ENCODE measurements at places on chromosomes 16 and 17.

DNA sequence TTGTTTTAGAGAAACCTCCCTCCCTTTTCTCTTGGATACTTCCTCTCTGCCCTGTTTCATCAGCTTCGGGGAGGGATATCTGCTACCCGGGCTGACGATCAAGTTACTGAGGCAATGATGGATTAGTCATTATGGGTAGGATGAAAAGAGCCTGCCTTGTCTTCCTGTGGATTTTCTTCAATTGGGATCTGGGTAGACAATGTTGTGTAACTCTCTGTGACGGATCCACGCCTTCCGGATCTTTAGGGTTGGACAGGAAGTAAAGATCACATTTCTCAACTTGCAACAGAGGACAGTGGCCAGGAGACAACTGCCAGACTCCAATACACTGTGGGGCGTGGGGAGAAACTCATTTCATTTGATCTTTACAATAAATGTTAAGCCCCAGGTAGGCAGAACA, 11.3 kb upstream of the CHST6 start:
- DNase-seq = peak; percentile 57

DNA sequence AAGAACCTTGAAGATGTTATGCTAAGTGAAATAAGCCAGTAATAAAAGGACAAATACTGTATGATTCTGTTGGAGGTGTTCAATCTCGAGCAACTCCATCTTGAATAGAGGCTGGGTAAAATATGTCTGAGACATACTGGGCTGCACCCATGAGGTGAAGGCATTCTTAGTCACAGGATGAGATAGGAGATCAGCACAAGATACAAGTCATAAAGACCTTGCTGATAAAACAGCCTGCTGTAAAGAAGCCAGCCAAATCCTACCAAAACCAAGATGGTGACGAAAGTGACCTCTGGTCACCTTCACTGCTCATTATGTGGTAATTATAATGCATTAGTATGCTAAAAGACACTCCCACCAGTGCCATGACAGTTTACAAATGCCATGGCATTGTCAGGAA, 98.1 kb downstream of the RGS9 start:
- no peak for DNase-seq

- DNase-seq = no peak
These were observed 30.5 kb downstream of the ADCY7 start for GRCh38 chr16:50296807-50297206.

DNA sequence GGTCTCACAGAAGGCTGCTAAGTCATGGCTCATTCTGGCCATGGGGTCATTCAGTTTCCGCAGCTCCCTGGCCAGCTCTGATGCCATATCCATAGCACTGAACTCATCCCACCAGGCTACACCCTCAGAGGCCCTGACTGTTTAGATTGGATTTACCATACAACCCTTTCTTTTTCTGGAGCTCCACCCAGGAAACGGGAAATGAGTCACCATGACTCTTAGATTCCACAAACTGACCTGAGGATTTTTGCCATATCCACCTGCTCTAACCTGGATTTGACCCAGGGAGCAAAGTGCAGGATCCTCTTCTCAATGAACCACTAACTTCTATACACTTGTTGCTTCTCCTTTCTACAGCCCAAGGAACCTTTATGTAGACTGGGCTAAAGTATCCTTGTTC, 20.3 kb upstream of the CALB2 start:
- DNase-seq = no peak

DNA sequence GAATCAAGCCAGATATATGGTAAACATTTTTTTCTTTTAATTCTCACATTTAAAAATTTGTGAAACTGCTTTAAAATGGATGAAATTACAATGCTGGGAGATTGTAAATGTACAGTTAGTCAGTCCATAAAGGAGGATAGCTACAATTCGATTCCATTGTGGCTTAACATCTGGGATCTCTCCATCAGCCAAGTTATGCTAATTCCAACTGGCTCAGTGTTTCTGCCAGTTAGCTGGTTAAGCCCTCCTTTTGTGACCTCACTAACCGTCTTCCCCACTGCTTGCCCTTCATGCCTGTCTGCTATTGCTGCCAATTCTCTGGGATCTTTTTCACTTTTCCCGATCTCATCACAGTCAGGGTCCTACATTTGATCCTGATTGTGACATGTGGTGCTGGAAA, 1347.6 kb downstream of the CDH11 start:
- DNase-seq = no peak

DNA sequence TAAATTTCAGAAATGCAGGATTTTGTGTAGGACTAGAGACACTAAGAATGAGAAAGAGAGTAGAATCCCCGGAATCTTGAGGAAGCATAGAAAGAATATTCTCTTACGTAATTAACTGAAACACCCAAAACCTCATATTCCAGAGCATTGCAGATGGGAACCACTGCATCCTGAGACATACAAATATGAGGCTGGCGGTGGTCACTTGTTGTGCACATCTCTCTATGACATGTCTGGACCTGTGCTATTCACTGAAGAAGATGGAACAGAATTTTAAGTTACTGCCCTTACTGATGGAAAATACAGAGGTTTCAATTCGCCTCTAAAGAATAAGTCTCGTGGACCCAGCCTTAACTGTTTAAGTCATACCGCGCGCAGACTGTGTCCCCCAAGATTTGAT, 806 bp downstream of the RAD51C start:
- peak; percentile 56 for DNase-seq

GRCh38 chr16:30401768-30402425, 5.5 kb upstream of the ZNF771 start:
- no peak for DNase-seq

DNA sequence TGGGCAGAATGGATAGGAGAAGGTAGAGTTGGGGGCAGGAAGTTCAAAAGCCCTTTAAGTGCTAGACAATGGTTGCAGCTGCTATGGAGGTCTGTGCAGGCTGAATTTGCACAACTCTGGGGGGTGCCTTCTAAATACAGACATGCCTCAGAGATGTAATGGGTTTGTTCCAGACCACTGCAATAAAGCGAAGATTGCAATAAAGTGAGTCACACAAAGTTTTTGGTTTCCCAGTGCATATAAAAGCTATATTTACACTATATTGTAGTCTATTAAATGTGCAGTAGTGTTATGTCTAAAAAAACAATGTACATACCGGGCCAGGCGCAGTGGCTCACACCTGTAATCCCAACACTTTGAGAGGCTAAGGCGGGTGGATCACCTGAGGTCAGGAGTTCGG, 60.5 kb upstream of the MYOCD start:
- DNase-seq = no peak

- DNase-seq = peak; percentile 77
These were observed 15.8 kb downstream of the TMC6 start for GRCh38 chr17:78112518-78113471.

DNA sequence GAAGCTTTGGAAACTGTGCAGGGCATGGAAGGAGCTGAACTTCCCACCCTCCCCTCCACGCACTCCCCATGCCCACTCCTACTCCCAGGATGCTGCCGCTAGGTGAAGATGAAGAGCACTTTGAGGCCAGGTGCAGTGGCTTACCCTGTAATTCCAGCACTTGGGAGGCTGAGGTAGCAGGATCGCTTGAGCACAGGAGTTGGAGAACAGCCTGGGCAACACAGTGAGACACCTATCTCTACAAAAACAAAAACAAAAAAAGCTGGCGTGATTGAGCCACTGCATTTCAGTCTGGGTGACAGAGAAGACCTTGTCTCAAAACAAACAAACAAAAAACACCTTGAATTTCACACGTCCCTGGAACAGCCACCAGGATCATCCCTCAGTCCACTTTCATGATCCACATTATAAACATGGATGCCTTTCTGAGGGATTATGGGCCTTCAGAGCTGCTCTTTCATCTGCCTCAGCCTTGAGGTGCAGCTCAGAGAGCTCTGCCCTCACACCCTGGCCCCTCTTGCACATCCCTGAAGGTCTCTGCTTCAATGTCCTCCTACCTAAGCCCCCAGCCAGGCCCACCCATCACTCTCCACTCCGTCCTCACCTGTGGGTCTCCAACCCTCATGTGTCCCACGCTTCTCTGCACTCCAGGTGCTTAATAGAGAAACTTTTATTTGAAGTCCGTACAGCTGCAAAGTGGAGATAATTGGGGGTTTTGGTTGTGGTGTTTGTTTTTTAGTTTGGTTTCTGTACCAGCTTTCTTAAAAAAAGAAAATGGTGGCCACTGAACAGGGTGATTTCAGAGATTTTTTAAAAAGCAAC, 25.8 kb downstream of the PHB1 start:
- no peak for DNase-seq

DNA sequence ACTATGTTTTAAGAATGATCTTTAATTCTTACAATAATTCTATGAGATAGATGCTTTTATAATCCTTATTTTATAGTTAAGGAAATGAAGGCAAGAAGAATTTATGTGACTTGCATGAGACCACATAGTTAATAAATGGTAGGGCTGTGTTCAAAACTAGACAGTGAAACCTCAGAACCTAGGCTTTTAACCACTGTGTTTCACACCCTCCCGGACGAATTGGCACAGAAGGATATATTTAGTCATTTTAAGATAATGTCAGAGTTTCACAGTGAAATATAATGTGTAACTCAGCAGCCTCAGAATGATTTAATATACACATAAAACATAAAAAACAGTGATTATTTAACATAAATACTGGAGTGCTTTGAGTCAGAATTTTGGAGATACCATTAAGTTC, 57.0 kb downstream of the NSRP1 start:
- no peak for DNase-seq

- DNase-seq = peak; percentile 34
These were observed 63.7 kb downstream of the HS3ST3A1 start for GRCh38 chr17:13537871-13538643.

GRCh38 chr16:51357839-51358238, 206.8 kb upstream of the SALL1 start:
- no peak for DNase-seq

GRCh38 chr16:59701963-59702930, 968.1 kb upstream of the GOT2 start:
- no peak for DNase-seq

GRCh38 chr16:61182391-61182790, 853.8 kb downstream of the CDH8 start:
- DNase-seq = no peak

GRCh38 chr17:5702951-5703510, 118.7 kb upstream of the NLRP1 start:
- no peak for DNase-seq

DNA sequence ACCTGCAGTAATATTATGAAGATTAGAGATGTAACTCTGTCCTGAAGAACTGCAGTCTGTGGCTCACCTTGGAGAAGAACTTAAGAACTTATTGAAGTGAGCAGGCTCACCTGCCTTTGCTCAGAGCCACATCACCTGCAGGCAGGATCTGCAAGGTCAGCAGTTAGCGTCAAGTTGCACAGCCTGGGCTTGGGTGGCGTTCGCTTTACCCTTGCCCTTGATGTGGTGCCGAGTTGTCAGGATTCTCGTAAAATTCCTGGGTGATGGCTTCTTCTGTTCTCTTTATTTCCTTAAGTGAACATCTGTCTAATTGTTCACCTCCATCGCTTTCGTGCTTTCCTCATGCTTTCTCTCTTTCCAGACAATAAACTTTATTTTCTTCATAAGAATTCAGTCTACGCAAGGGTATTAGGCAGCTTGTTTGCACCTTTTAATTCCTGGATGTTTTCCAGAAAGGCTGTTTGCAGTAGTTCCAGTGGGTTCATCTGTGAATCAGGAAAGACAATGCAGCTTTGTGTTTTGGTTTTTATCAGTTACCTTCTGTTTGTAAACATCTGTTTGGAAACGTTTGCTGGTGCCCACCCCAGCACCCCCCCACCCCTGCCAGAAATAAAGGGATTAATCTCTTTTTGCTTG, 254.3 kb downstream of the WWOX start:
- no peak for DNase-seq

DNA sequence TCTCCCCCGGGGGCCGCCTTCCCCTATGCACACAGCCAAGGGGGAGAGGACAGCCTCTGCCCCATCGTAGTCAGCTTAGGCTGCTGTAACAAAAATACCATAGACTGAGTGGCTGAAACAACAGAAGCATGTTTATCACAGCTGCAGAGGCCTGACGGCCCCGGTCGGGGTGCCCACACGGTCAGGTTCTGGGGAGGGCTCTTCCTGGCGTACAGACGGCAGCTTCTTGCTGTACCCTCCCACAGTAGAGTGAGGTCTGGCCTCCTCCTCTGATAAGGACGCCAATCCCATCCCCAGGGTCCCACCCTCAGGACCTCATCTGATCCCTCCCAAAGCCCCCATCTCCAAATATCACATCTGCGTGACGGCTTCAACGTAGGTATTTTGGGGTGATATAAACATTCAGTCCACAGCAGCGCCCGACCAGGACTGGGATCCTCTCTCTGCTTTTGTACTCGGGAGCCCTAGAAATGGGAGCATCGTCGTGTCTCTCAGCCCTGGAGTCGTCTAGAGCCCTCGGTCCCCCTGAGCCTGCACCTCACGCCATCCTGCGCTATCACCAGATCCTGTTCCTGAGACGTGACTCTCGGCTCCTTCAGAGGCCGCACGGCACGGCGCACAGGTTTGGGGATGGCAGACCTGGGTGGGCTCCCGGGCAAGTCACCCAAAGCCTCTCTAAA, 67.8 kb downstream of the RPH3AL start:
- no peak for DNase-seq

- no peak for DNase-seq
These were observed 3.5 kb upstream of the B9D1 start for GRCh38 chr17:19365833-19366636.

DNA sequence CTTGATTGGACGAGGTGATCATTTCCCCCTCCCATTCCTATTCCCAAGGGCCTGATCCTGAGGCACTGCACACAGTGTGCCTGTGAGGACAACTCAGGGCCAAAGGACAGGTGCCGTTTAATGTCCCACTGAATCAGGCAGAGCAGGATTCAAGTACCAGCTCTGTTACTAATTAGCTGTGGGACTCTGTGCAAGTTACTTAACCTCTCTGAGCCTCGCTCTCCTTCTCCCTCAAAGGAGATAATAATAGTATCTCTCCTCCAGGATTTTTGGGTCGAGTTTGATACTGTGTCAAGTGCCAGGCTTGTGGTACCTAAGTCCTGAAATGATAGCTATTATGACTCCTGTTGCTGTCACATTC, 86.8 kb upstream of the NKD1 start:
- DNase-seq = no peak

DNA sequence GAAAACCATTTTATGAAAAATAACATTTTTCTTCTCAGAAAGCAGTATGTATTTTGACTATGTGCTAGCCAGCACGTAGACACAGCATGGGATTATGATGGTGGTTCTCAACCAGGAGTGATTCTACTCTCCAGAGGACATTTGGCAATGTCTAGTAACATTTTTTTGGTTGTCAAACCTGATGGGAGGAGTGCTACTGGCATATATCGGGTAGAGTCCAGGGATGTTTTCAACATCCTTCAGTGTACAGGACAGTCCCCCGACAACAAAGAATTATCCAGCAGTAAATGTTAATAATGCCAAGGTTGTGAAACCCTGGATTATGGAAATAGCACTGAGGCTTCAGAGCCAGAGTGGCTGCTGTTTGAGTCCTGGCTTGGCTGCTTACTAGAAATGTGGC, 27.7 kb downstream of the AP2B1 start:
- DNase-seq = no peak

- DNase-seq = no peak
These were observed 88.0 kb downstream of the CMIP start for GRCh38 chr16:81532491-81533174.

- peak; percentile 14 for DNase-seq
These were observed 230.4 kb downstream of the PARN start for GRCh38 chr16:14399378-14400284.
